ENCODE measurements at places on chromosomes 2 and 18.

DNA sequence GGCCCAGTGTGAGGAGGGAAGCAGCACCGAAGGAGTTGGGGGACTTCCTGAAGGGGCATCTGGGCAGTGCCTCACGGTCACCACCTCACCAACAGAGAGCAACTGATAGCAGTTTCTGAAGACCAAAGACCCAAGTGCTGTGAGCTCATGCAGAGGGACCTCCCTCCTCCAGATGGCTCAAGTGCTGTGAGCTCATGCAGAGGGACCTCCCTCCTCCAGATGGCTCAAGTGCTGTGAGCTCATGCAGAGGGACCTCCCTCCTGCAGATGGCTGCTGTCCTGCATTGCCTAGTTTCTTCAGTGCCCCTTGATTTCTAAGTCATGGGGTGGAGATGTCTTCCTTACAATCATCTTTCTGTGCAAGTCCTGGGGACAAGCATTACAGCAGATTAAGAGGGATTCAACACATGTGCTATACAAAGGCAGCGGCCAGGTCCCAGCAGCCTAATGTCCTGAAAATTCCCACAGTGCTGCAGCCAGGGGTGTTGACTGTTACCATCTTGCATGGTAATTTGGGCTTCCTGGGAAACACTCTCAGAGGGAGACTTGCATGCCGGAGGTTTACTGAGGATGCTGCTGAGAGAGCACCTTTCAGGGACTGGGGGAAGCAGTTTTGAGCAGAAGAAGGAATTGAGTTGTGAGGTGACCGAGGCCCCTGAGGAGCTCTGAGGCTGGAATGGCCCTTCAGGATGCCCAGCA, 409.3 kb downstream of the GALR1 start:
- no peak for DNase-seq

- DNase-seq, result peak; percentile 16
Measured at GRCh38 chr2:36507408-36507812, 90.6 kb downstream of the FEZ2 start.

- DNase-seq, result no peak
Measured at GRCh38 chr2:167258712-167259111, 370.4 kb downstream of the XIRP2 start.

- DNase-seq, result no peak
Measured at GRCh38 chr18:10526561-10526949, 728 bp downstream of the NAPG start.

- no peak for DNase-seq
Measured at GRCh38 chr18:36887114-36887513, 58.2 kb downstream of the KIAA1328 start.

- peak; percentile 12 for DNase-seq
Measured at GRCh38 chr2:63792530-63792929, 49.2 kb upstream of the UGP2 start.

DNA sequence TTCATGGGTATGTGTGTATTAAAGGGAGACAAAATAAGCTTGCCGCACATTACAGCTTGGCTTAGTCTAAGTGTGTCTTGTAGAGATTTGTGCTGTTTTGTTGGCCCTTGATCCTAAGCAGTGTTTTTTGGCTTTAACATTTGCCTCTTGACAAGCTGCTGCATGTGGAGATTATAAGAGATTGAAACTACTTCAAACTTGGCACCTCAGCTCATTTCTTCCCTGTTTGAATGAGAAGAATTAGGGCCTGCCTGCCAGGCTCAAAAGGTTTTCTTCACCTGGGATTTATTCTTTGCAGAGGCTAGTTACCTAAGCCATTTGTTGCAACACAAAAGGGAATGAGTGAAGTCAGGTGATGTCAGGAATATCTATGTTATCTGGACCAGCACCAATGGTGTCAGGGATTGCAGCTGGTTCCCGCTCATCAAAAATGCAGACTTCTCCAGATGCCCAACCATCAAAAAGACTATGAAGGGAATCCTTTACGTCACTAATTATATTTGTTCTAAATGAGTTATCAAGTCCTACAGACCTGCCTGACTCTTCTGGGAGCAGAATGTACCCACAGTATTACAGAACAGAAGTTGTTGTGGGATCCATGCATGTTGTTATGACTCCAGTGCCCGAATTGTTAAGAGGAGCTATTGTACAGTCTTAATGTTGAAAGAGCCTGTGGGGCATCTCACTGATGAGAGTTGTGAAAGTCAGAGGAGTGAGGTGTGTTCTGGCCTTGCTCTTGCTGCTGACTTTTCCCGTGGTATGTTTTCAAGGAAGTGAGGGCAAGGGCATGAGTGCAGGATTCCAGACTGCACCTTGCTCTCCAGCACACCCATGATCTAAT, 31.0 kb downstream of the ABCA12 start:
- DNase-seq, result no peak

GRCh38 chr2:37189452-37190153, 1.1 kb upstream of the SULT6B1 start:
- DNase-seq, result peak; percentile 74

- DNase-seq, result no peak
Measured at GRCh38 chr2:152189622-152190495, 14.3 kb upstream of the STAM2 start.

DNA sequence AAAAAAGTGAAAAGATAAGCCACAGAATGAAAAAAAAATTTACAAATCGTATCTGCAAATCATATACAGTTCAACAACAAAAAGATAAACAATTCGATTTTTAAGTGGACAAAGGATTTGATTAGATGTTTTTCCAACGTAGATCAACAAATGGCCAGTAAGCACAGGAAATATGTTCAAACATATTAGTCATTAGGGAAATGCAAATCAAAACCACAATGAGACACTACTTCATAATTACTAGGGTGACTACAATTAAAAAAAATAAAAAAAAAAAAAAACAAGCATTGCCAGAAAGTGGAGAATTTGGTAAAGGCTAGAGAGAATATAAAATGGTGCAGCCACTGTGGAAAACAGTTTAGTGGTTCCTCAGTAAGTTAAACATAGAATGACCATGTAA, 38.3 kb upstream of the RNU4ATAC start:
- DNase-seq, result no peak

- DNase-seq, result no peak
Measured at GRCh38 chr2:116716038-116716437, 1098.5 kb upstream of the DDX18 start.

DNA sequence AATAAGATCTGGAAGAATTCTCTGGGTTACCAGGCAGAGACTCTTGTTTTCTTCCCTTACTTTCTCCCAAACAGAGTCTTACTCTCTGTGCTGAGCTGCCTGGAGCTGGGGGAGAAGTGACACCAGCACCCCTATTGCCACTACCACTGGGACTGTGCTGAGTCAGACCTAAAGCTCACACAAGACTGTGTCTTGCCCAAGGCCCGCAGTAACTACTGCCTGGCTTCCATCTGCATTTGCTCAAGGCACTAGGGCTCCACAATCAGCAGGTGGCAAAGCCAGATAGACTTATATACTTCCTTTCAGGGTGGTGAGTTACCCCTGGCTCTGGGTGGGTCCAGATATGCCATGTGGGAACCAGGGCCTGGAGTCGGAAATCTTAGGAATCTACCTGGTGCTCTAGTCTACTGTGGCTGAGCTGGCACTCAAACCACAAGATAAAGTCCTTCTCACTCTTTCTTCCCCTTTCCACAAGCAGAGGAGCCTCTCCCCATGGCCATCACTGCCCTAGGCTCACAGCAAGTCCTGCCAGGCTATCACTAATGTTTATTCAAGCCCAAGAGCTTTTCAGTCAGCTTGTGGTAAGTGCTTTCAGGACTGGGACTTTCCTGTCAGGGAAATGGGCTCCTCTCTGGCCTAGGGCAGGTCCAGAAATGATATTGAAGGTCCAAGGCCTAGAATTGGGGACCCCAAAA, 27.6 kb upstream of the SERPINB2 start:
- no peak for DNase-seq

DNA sequence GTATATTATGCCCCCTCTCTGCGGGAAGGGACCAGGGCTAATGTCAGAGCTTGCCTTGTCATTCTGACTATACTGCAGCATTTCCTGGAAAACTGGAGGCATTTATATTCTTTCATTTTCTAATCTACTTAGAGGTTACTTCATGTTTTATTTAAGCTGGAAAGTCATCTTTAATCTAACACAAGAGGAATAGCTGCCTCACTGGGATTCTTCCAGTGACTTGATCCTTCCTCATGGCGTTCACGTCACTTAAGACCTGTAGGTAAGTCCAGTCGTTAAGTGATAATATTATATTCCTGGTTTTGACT, 727.6 kb upstream of the DDX18 start:
- DNase-seq, result no peak

DNA sequence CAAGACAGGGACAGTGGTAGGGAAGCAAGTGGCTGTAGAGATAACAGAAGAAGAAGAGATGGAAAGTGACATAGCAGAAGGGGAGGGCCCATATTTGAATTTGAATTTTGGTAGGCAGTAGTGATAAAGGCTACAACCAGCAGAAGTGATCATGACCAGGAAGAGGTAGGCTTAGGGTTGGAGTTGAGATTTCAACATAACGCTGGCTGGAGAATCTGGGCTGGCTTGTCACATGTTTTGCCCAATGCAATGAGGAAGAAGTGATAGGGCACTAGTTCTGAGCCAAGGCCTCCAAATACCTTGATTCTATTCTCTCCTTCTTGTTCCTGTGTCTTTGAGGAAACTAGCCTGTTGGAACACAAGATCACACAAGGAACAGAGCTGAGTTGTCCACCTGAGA, 69.4 kb downstream of the SCG2 start:
- DNase-seq, result no peak

GRCh38 chr2:233385489-233386044, 31.3 kb downstream of the DGKD start:
- no peak for DNase-seq

DNA sequence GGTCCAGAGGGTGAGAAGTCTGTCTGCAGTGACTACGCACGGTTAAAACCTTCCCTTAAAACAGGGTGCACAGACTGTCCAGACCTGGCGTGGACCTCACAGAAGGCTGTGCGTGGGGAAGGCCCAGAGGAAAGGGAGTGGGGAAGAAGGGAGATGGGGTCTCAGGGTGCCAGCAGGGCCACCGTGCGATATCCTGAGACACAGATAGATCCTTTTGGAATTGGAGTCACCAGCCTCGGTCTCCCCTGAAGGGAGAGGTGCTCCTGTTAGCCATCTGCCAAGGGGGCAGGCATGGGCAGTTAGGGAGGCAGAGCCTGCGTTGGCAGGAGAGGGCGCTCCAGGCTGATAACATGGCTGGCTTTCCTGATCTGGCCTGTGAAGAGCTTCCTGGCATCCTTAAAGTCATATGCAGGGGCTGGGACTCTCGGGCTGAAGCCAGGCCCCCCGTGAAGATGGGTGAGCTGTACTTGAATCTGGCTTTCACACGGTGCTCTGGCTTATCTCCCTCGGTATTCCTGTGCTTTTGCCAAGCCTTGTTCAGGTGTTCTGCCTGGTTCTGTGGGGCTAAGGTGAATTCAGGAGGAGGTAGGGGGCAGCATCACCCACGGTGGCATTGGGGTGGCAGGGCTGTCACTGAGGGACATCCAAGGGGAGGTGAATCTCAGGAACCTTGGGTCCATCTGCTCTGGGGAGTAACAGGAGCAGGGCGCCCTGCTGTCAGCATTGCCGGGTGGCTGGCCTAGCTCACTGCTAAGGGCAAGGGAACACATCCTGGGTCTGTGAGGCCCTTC, 107.2 kb upstream of the SMAD2 start:
- DNase-seq, result no peak

DNA sequence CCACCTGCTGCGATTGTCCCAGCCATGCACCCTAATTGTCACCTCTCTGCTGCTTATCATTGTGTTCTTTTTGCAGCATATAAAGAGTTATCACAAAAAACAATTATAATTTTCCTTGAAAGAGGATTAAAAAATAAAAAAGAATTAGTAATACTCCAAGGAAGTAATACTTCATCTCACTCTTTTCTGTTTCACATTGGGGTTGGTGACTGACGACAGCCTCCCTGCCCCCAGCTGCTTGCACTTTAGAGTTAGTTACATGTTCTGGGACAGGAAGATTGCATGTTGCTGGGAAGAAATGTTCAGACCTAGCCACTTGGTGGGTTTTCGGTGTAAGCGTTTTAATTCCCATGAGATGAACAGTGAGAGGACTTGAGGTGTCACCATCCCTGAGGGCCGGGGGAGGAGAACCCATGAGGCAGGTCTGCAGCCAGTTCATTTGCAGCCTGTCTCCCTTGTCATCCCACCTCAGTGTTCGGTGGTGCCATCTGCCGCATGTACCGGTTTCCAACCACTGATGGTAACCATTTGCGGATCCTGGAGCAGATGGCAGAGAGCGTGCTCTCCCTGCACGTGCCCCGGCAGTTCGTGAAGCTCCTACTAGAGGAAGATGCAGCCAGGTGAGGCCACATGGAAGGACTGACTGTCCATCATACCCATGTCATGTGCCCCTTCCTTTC, 69.1 kb downstream of the COA5 start:
- no peak for DNase-seq

DNA sequence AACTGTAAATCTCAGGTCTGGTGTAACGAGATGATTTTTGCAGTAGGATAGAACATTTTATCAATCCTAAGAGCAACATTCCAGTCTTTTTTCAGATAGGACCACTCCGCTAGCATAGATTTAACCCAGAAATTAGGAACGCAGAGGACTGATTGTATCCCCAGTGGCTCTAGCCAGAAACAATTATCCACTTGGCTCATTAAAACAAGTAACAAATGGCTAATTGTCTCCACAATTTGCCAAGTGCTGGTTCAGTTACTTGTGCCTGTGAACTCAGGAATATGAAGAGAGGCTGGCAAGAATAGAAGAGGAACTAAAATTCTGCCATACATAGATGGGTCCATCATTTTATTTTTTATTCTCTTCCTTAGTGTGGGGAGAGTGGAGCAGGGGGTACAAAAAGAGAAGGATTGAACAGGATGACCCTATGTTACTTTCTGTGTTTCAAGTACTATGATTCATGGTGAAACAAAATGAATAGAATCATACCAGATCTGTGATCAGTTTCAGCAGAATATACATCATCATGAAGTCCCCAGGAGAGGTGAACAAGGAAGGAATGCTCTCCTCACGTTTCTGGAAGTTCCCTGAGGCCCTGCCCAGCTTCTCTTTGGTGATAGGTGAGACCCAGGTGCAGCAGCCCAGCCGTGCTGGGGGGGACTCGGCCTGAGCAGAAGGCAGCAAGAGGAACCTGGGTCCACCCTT, 121.6 kb downstream of the ARL4C start:
- DNase-seq, result no peak

- DNase-seq, result no peak
Measured at GRCh38 chr2:34070196-34070595, 471.1 kb upstream of the FAM98A start.

GRCh38 chr2:196233021-196233804, 61.8 kb upstream of the STK17B start:
- peak; percentile 45 for DNase-seq

- DNase-seq, result peak; percentile 21
Measured at GRCh38 chr2:186641807-186642321, 52.0 kb upstream of the FAM171B start.

- no peak for DNase-seq
Measured at GRCh38 chr18:54772056-54772455, 56.2 kb upstream of the RAB27B start.

DNA sequence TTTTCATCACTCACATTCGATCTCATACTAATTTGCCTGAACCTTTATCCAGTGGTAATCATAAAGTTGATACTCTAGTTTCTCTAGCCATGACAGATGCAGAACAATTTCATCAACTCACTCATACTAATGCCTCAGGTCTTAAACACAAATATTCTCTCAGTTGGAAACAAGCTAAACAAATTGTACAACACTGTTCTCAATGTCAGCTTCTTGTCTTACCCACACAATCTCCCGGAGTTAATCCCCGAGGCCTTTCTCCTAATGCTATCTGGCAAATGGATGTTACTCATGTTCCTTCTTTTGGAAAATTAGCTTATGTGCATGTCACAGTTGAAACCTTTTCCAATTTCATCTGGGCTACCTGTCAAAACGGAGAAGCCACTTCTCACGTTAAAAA, 11.5 kb upstream of the CNOT11 start:
- no peak for DNase-seq

GRCh38 chr18:44602380-44602779, 78.3 kb upstream of the SETBP1 start:
- DNase-seq, result no peak
